ENCODE measurements at places on chromosomes 6 and 20.
A peak's percentile ranks its signal among the peaks of the same experiment; 100 is the strongest.

DNA sequence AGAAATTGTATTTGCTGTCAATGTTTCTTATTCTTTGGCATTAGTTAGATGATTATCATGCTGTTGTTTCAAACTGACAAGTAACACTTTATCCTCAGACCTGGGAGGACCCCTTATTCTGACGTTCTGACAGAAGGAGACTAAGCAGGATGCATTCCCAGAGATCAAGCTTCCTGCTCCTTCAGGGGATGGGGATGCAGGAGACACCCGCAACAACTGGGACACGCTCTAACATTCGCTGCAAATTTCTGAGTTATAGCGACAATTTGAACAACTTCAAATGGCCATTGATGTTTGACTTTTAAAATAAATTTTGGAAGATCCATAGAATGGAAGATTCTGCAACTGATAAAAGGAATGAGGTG, 69.0 kb upstream of the ZNF184 start:
- no peak for DNase-seq

DNA sequence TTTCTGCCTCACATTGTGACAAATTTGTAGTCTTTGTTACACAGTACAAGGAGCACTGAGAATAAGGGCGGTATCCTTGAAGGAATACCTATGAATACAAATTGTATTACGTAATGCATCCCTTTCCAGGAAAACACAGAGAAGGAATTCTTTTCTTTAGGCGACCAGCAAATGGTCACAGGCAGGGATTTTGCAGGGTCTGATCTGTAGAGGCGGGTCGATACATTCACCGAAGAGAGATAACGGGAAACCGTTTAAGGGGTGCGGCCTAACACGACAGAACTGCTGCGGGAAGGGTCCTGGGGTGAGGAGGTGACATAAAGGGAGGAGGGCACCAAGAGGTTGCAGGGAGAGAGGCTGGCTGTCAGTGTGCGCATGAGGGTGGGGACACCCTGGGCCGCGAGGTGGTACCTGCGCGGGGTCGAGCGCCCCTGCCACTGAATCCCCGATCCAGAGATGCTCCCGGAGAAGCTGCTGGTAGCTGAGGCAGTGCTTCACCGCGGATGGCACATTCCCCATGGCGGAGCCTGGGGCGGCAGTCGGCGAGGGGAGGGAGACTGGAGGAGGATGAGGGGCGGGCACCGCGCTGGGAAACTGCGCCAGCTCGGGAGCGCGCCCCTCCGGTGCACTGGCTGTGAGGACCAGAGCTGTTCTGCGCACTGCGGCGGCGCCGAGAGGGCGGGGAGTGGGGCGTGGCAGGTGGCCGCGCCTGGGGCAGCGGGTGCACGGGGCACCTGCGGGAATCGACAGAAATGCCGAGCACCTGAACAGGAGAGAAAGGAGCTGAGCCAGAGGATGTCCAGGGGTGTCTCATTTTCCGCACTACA, at the start of gene HMGCLL1:
HMGCLL1 (minus strand) TSS at position 656 of the 827 bp plus-strand sequence; CDS start at position 519, 137 bp downstream.
- DNase-seq, result peak; percentile 84

- no peak for DNase-seq
These were observed 381.8 kb downstream of the CDKAL1 start for GRCh38 chr6:20916086-20916485.

DNA sequence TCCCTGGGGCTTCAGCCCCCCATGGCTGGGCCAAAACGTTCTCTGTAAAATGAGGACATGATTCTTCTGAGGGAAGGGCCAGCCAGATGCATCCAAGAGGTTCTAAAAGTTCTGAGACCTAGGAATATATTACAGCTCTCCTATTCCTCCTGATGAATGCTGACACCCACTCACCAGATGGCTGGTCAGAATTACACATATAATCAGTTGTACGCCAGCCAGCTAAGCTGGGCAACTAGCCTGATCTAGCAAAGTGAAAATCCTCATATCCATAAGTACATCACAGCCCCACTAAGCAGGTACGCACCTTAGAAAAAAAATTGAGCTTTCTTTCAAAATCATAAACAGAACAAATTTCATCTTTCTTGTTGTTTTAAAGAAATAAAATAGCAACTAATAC, 34.8 kb downstream of the C6orf118 start:
- DNase-seq, result no peak

GRCh38 chr6:36508532-36508931, 38.7 kb downstream of the STK38 start:
- no peak for DNase-seq

DNA sequence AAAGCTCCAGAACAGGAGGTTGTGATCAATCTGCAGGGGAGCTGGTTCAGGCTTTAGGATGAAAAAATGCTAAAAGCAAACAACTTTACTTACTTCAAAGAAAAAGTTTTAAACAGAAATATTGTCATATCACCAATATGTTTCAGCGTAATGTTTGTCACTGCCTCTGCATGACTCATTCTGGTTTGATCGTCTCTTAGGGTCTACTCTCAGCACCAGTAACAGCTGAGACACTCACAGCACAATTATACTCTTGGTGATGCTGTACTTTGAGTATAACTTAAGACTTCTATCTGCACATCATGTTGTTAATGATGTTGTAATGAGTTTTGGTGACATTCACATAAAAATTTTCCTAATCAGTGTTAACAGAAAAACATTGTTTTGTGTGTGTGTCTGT, 665.4 kb downstream of the EPM2A start:
- DNase-seq, result no peak

- no peak for DNase-seq
These were observed 50.2 kb upstream of the HINT3 start for GRCh38 chr6:125906158-125906998.

DNA sequence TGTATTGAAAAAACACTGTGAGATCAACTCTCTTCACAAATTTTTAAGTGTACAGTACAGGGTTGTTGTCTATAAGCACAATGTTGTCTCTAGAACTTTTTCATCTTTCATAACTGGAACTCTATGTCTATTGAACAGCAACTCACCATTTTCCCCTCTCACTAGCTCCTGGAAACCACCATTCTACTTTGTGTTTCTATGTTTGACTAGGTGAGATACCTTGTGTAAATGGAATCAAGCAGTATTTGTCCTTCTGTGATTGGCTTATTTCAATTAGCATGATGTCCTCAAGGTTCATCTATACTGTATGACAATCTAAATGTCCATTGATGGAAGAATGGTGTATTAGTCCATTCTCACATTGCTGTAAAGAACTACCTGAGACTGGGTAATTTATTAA, 210.1 kb upstream of the FUT9 start:
- no peak for DNase-seq

DNA sequence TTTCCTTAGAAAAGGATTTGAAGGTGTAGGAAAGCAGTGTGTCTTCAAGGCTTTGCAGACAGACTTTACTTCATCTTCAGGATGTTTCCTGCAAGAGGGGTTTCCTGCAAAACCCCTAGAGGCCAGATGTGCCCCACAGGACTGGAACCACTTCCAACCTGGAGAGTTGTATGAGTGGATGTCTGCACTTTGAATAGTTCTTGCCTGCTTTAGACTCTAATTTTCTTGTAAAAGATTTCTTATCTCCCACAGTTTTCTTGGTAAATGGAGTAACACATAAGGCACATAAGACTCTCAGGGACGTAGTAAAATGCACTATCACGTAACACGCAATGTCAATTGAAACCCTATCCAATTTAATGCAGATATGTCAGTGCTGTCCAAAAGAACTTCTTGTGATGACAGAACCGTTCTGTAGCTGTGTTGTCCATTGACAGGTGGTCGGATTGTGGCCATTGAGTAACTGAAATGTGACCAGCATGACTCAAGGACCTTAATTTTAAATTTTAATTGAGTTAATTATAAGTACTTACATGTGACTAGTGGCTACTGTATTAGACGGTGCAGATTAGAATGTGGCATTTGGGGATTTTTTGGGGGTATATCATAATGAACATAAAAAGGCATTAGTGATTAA, 118.7 kb downstream of the JARID2 start:
- no peak for DNase-seq

DNA sequence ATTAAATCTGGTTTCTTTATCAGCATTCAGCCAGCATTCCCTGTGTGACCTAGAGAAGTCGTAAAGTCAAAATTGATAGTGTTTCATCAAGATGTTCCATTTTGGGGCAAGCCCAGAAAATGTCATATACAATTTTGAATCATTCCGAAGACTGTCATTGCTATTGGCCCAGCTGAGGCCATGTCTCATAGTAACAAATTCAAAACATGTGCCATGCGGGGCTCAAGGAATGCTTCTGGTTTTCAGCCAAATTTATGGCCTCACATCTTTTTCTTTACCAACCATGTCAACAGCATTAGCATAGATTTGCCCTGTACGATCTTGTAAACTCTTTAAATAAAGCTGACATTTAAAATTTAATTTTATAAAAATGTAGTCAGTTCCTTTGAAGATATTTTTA, 314.7 kb downstream of the PAX1 start:
- DNase-seq, result no peak
